ENCODE measurements at places on chromosomes 16 and 17.

DNA sequence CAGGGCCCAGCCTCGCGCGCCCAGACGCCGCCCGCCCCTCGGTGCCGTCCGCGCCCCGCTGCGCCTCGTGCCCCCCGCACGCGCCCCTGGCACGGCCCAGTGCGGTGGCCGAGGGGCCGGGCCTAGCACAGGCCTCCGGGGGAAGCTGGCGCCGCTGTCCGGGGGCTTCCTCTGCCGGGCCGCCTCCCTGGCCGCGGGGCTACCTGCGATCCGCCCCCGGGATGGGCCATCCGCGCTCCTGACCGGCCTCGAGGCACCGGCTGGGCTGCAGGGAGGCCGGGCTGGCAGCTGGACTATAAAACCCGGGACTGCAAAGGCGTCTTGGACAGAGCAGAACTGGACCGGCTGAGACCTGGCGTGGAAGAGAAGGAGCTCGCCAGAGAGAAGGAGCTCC lies 783 bp downstream of the BHLHA9 start:
- no peak for DNase-seq

- peak; percentile 30 for DNase-seq
Measured at GRCh38 chr16:68798398-68798797, 44.9 kb upstream of the TANGO6 start.

DNA sequence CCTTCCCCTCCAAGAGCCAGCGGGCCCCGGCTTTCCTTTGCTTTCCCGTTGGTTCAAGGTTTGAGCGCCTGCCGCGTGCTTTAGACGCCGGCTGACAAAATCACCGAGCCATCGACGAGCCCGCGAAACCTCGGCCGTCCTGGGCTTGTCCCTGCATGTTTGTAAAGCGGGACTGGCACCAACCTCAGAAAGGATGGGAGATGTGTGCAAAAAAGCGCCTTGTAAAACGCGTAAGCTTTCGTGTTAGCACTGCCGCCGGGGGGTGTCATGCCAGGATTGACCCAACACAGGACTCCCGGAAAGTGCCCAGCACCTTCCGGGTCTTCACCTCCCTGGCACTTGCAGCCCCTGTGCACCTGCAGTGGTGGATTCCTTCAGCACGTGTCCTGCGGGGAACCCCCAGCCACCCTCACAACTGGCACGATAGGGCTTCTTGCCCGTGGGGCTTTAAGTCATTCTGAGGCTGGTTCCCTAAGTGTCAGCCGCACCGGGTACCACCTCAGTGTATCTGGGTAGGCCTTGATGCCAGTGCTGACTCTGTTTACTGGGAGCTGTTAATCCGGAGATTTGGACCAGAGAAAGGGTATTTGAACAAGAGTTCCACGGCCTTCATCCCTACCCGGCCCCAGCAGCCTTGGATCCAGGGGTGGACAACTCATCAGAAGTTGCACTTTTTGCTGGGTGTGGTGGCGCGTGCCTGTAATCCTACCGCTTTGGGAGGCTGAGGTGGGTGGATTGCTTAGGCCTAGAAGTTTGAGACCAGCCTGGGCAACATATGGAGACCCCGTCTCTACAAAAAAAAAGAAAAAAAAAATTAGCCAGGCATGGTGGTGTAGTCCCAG lies 817 bp downstream of the NDUFAF8 start:
- no peak for DNase-seq

DNA sequence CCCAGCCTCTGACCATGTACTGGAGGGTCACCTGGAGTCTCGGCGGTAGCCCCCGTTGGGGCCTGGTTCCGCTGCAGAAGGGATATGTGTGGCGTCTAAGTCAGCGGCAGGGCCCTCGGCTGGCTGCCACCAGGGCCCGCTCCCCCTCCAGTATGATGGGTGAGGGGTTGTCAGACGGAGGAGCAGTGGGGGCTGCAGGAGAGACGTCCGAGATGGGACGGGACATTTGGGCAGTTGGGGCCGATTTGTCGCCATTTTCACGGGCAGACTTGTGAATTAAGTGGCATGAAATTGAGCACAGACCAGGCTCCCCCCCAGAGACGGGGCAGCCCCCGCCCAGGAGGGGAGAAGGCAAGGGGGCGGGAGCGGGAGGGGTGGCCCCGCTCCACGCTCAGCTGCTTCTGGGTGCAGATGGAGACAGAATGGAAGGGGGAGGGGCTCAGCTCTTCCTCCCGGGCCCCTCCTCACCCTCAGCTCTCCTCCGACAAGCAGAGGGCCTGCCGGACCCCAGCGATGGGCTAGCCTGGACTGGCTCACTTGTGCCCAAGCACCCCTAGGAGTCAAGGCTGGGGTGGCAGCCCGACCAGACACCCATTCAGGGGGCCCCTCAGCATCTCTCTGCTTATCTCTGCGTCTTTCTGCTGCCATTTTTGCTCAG lies 52.7 kb upstream of the LHX1 start:
- DNase-seq: no peak

- no peak for DNase-seq
Measured at GRCh38 chr17:29016345-29017210, 10.7 kb upstream of the SEZ6 start.

All from DMS153 (cell line).